Stimulated activated CD4-positive, alpha-beta T cell treated with anti-CD3 and anti-CD28 coated beads, Interleukin-2, amount 100 ng/mL, for 48 hours (primary cell): ENCODE measurements at places on chromosomes 3 and 15.
A peak's percentile ranks its signal among the peaks of the same experiment; 100 is the strongest.

DNA sequence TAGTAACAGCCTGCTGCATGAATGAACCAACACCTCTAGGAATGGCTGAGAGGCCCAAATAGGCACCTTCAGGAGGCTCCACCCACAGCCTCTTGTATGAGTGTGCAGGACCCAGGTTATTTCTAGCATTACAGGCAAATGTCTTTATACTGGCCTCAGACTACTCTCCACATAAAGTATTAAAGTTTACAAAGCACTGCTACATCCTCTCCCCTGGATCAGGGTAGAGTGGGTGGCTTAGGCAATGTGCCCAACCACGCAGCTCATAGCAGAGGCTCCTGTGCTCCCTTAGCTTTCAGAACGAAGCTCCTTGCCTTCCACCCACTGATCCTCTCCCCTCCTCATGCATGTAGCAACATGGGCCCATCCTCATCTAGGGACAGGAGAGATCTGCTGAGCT, 16.3 kb downstream of the TMEM43 start:
- DNase-seq = no peak

DNA sequence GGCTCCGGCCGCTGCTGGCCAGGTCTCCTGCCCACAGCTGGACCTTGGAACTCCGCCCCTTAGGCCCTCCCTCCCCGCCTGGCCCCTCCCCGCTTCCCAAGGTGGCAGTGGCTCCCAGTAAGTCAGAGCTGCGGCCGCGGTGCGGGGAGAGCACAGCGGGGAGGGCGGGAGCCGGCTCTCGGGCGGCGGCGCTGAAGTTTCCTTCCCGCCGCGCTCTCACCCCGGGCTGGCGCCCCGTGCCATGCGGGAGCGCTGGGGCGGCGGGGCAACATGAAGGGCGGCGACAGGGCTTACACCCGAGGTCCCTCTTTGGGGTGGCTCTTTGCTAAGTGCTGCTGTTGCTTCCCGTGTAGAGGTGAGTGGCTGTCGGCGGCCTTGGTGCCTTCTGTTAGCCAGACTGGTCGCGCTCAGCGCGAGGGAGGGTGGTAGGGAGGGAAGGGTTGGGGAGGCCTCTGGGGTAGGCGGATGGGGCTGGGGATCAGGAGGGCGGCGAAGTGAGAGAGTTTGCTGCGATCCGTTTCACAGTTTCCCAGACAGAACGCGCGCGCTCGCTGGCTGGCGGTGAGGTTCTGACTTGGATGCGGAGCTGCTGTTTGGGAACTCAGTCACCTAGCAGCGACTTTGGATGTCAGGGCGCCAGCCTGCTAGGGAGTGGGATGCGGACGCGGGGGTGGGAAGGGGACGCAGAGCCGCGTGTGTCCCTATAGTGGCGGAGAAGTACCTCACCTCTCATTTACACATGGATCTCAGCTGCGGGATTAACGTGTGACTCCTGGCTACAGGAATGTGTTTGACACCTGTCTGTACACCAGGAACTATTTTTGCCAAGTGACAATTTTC, 145.5 kb upstream of the UMPS start:
- DNase-seq = peak; percentile 15

GRCh38 chr3:100634493-100635272, 25.3 kb downstream of the ADGRG7 start:
- DNase-seq = peak; percentile 15

DNA sequence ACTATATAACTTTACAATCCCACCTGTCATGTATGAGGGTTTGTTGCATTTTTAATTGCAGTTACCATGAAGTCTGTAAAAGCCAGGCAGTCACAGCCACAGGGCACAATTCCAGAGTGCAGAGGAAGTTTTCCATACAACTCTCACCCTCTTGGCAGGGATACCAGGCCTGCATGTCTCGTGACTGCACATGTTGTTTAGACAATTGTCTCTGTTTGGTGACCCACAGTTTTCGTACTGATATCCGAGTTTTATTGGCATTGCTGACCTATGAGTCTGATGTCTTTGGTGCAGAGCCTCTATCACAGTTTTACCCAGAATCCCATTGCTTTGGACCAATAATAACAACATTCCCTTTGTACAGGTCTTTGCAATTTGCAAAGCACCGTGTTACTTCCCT, 24.9 kb upstream of the MYZAP start:
- no peak for DNase-seq

DNA sequence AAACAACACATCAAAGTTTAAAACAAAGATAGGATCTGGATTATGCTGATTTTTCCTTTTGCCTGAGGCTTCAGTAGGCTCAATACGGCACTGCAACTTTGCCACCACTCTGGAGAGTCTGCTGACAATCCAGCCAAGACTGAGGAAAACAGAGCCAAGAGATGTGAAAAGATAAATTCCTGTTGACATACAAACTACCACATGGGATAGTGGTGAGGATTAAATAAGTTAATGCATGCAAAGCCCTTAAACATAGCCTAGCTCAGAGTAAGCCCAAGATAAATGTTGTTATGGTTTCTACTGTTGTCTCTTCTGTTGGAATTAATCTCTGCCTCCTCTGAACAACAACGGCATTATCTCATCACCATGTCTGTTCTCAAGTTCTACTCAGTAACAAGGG, 245.9 kb upstream of the LMCD1 start:
- DNase-seq = no peak

DNA sequence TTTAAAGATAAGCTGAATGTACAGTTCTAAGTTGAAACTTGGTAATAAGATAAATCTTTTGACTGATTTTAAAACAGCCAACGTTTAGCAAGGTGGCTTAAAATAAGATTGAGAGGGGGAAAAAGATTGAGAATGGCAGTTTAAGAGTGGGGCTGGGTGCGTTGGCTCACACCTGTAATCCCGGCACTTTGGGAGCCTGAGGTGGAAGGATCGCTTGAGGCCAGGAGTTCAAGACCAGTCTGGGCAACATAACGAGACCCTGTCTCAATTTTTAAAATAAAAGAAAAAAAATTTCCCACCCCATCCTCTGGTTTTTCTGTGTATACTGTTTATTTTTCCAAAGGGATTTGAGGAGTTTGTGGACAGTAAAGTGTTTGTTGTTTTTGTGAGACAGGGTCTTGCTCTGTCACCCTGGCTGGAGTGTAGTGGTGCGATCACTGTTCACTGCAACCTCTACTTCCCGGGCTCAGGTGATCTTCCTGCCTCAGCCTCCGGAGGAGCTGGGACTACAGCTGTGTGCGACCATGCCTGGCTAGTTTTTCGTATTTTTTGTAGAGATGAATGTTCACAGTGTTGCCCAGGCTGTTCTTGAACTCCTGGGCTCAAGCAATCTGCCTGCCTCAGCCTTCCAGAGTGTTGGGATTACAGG, 3.0 kb downstream of the MAPK6 start:
- no peak for DNase-seq

DNA sequence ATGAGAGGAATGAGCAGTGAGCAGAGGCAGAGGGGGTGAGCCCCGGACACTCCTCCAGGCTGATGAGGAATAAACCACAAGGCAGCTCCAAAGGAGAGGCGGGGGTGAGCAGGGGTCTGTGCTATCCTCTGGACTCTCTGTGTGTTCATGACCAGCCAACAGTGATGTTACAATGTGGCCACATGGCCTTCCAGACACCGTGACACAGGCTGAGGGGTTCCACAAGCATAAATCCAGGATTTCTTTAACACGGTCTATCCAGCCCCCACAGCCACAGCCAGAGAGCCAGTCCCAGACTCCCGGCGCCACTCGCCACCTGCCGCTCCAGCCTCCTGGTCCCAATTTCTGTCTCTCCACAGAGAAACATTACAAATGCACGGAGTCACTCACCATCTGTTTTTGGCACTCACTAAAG, 24.4 kb downstream of the XXYLT1 start:
- DNase-seq = no peak

DNA sequence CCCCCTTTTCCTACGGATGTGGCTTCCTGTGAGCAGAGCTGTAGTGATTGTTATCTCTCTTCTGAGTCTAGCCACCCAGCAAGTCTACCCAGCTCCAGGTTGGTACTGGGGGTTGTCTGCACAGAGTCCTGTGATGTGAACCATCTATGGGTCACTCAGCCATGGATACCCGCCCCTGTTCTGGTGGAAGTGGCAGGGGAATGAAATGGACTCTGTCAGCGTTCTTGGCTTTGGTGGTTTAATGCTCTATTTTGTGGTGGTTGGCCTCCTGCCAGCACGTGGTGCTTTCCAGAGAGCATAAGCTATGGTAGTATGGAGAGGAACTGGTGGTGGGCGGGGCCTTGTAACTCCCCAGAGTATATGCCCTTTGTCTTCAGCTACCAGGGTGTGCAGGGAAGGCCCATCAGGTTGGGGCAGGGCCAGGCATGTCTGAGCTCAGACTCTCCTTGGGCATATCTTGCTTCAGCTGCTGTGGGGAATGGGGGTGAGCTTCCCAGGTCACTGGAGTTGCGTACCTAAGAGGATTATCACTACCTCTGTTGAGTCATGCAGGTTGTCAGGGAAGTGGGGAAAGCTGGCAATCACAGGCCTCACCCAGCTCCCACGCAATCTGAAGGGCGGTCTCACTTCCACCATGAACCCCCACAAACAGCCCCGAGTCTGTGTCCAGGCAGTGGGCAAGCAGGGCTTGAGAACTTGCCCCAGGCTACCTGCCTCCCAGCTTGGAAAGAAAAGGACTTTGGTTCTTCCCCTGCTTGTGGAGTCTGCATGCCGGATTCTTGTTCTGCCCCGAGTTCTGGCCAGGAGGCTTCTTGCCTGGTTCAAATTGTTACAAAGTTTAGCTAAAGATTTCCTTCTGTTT, 9.0 kb upstream of the ADGRG7 start:
- DNase-seq = no peak

- DNase-seq = no peak
Observed at GRCh38 chr3:69770976-69771634, 31.8 kb downstream of the MITF start.

- no peak for DNase-seq
Observed at GRCh38 chr15:70264738-70265465, 167.2 kb upstream of the TLE3 start.

DNA sequence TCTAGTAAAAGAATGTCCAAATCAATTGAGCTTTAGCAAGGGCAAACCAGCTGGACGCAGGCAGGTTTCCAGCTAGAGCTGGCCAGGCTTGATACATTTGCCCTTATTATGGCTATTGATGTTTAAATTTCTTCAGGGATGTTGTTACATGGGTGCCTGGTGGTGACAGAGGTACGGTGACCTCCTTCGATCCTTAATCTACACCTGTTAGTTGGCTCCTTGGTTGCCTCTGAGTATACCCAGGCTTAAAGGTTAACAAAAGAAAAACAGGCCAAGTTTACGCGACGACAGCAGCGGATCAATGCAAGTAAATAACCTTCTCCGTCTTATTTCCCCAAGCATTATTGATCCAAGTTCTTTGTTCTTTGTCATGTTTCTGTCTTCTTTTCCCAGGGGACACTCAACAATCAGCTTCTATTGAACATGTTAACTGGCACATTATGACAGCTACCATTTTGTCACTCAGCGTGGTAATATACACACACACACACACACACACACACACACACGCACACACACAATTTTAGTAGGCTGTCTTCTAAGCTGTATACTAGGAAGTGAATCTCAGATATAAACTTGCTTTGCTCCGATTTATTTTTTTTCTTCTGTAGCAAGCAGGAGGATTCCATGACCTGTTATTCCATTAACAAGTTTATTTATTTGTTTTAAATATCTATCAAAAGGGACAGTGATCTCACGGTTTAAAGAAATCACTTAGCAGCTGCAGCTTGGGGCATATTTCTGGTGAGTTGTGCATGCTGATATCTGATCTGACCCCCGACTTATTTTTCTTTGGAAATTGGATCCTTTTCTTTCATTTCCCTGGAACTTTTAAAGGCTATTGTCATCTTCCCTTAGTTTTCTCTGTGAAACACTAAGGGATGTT, 844.7 kb downstream of the MCTP2 start:
- no peak for DNase-seq

GRCh38 chr3:87541723-87542122, 265.3 kb upstream of the POU1F1 start:
- DNase-seq = no peak

DNA sequence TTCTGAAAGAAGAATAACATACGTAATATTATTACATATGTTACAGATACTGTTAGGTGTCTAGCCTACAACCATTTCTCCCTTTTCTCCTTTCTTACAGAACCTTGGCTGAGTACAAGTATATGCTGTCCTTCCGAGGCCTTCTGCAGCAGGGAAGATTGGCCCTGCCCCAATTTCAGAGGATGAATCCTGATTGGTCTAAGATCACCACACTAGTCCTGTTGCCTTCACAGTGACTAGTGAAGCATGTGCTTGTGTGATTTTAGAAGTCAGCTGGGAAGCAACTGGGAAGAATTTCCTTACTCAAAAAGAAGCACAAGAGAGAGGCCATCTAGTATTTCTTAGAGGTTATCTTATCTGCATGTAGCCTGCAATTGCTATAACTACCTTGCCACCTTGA, 30.6 kb upstream of the MECOM start:
- no peak for DNase-seq

GRCh38 chr15:26974120-26974780, 3.3 kb downstream of the GABRG3 start:
- DNase-seq = no peak
